ENCODE measurements at places on chromosomes 16 and 17. TPM values are rescaled to one million over a fixed set of nuclear protein-coding genes. Genes with fewer than 3 reads are reported as not detected.

DNA sequence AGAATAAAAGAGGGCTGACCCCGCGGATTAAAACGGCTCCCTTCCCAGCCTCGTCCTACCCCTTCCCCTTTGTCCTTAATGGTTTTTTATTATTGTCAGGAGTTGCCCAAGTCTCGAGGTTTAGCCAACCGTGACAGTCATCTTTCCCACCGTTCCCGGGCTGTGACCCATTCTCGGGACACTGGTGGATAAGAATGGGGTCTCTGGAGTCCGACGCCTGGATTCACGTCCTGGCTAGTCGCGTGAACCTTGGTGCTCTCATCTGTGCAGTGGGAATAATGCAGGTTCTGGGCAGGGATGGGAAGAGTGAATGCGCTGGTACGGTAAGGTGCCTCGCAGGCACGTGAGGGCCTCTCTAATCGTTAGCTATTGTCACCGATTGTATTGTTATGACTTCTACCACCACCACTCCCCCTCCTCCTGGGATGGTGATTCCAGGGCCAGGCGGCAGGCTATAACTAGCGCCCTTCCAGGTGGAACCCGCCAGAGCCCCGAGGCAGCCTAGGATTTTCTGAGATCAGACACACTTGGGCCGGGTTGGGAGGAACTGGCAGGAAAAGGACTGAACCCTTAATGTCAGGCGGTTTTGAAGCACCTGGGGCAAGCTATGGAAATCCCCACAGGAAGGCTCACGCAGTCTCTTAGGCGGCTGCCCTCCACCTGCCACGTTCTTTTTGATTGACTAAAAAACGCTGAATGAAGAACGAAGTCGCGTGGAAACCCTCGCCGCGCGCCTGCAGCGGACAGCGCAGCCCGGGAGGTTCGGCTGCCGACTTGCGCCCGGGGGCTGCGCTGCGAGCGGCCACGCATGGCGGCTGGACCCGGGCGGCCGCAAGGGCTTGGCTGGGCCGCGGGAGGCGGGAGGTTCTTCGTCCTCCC is 2.7 kb downstream of the HS3ST3B1 start:
- DNase-seq: no peak

- no peak for DNase-seq
Measured at GRCh38 chr17:3828151-3828851, 17.7 kb downstream of the NCBP3 start.

DNA sequence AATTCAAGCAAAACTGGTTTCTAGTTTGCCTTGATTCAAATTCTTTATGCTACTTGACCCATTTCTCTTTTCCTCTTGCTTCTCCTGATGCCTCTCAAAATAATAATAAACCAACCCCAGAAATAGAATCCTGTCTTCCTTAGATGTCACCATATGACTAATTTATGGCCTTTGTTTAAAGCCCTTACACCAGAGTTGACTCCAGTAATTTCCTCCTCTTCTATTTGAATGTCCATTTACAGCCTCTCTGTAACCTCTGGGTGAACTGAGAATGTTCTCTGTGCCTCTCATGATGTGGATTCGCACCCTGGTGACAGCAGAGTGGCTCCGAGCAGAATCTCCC is 31.5 kb downstream of the ZFHX3 start:
- DNase-seq: no peak

DNA sequence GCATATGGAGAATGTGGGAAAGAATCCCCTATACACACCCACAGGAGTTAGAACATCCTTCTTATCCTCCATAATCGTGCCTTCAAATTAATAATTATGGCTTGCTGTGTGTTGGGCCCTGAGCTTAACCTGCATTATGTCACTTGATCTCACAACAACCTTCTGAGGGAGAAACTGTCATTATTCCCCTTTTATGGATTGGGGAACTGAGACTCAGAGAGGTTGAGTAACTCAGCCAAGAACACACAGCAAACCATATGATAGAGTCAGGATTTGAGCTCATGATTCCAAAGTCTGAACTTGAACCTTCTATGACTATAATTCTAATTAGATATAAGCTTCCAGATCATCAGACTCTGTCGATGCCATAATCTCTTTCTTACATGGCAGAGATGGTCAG is 114.2 kb upstream of the CACNG3 start:
- DNase-seq: no peak

CCDC200 gene
- polyA plus RNA-seq: 0.38 TPM

ALDH3A1 gene
- polyA plus RNA-seq: 0.12 TPM

C1QTNF1 gene
- 12.2 TPM for polyA plus RNA-seq

CLEC3A gene
- polyA plus RNA-seq: not detected

All from psoas muscle (tissue), 8 donors.